Stimulated activated CD4-positive, alpha-beta T cell treated with anti-CD3 and anti-CD28 coated beads, Interleukin-12 subunit alpha, Interleukin-12 subunit beta, amount 100 ng/mL, for 48 hours (primary cell): ENCODE measurements at places on chromosomes 3 and 15.

GRCh38 chr3:136860541-136860940, 1.5 kb upstream of the NCK1 start:
- no peak for DNase-seq

DNA sequence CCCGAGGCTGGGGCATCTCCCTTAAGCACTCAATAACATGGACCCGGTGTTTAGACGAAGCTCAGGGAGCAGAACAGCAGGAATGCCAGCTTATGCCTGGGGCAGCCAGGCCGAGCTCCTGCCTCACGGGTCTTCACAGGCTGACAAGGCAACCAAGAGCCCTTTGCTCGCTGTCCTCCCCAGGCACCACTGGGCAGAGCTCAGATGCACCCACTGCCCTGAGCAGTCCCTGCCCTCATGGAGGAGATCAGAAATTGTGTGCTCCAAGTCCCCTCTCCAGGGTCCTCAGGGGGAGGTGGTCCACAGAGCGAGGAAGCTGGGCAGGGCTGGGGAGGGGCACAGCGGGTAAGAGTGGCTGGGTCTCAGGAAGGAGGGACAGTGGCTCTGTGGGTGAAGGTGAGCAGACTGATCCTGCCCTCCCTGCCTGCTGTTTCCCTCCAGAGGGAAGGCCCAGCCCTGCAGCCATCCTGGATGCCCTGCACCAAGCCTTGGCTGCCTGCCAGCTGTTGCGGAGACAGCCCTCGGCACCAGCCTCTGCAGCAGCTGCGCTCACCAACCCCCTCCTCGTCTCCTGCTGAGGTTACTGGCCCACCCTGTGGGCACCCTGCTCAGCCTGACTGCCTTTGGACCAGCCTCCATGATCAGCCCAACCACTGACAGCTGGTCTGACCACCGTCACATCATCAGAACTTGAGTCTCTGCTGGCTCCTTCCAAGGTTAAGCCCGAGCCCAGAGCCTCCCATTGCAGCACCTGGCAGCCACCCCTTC, 21.1 kb upstream of the GP9 start:
- no peak for DNase-seq

DNA sequence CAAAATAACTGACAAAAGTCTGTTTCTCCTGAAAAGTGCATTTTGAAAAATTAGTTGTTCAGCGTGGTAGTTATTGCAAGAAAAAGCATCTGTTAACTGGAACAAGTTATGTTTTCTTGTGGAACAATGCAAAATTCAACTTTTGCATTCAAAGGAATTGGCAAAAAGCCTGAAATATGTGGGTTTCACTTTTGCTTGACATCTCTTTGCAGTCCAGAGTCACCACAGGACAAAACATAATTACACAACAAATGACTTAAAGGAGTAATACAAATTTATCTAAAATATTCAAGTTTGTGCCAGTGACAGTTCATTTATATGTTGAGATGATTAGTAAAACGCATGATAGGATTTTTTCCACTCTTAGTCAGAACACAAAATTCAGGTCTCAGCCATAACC, 96.3 kb upstream of the P2RY1 start:
- no peak for DNase-seq

DNA sequence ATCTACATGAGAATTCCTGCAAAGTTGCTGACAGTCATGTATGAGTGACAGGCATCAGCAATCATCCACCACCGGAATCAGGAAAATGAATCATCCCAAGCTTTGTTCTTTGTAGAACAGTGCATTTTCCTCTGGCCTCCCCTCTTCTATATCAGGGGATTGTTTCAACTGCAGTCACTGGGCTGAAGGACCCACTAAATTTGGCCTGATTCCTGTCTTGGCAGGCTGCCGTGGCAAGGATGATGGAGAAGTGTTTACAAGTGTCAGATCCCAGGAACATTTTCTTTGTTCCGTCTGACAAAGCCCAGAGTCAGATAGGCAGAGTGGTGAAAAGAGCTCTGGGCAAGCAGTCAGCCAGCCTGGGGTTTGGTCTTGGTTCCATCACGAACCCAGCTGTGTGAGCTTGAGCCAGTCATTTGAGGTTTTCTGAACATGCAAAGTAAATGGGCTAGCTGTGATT, 175.1 kb upstream of the TSC22D2 start:
- DNase-seq: no peak

GRCh38 chr15:52440946-52441345, 87.7 kb downstream of the MYO5A start:
- DNase-seq: no peak

DNA sequence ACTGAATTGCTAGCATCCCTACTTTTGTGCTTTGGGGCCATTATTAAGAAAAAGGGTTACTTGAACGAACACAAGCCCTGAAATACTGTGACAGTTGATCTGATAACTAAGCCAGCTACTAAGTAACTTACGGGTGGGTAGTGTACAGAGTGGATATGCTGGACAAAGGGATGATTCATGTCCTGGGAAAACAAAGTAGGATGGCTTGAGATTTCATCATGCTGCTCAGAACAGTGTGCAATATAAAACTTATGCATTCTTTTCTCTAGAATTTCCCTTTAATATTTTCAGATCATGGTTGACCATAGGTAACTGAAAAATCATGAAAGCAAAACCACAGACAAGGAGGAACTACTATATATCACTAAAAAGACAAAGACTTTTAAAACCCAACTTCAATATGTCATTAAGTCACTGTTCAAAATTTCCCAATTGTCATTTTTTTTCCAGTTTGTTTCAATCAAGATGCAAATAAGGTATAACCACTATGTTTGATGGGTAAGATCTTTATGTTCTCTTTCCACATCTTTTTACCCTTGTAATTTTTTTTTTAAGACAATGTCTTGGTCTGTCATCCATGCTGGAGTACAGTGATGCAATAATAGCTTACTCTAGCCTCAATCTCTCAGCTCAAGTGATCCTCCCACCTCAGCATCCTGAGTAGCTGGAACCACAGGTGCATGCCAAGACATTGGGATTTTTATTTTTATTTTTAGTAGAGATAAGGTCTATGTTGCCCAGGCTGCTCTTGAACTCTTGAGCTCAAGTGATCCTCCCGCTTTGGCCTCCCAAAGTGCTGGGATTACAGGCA, 67.7 kb downstream of the IFT80 start:
- DNase-seq: no peak

GRCh38 chr15:96121086-96121920, 209.2 kb upstream of the NR2F2 start:
- DNase-seq: no peak

DNA sequence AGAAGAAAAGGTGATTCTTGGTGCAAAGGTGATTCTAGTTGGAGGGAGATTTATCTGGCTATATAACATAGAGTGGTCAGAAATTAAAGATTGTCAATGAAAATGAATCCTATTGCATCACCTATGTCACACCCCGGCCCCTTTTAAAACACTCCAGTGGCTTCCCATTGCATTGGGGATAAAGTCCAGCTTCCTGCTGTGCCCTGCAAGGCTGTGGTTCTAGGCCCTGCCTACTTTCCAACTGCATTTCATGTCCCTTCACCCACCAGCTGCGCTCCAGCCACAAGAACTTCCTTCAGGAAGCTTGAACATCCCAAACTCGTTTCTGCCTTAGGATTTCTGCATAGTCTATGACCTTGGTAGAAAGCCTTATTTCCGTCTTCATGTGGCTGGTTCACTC, 118.7 kb upstream of the UMPS start:
- no peak for DNase-seq

GRCh38 chr15:41713047-41713446, 52.8 kb downstream of the MGA start:
- no peak for DNase-seq

- DNase-seq: no peak
Measured at GRCh38 chr15:46577767-46578166, 942.9 kb downstream of the SQOR start.

DNA sequence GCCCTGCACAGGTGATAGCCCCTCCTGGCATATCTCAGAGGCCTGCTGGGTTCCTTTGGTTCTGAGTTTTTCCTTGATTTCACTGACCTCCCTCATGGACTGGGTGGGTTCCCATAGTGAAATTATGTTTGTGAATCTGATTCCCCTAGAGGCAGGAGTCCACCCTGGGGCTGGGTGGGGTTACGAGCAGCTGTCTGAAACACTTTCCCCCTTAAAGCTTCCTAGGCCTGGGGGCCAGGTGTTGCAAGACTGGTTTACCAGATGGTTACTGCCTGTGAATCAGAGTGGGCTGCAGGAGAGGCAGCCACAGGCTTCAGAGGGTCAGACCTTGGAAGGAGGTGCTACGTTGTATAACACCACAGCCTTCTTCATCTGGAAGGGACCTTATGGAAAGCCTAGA, 34.3 kb downstream of the IL20RB start:
- no peak for DNase-seq

GRCh38 chr15:69380100-69380725, 33.9 kb upstream of the KIF23 start:
- DNase-seq: no peak

DNA sequence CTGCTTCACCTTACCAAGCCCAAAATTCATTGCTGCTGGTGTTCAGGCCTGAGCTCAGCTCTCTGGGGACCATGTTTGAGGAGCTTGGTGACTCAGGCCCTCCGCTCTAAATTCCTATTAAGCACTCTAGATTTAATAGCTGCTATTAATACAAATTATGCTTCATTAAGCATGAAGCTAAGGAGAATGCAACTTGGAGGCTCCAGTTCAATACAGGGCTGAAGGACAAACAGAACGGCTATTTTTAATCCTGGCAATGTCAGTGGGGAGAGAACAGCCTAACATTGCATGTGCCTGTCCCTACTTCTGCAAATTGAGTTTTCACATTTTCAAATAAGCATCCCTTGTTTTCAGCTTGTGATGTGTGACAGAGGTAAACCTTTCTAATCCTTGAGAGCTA, 80.1 kb upstream of the TRIM42 start:
- no peak for DNase-seq

DNA sequence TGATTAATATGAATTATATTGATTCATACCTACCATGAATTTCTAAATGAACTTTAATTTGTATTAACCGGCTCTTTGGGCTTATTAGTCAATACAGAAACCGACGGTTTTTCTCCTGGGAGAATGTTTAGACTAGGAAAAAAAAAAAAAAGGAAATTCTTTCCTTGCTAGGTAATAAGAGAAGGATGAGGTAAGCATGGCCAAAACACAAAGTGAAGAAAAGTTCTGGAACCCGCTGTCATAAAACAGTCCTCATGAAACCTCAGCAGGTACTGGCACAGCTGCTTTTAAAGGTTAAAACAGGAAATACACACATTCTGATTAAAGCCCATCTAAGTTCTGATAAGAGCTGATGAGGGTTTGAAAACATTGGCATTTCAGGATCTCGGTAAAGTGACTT, 30.8 kb upstream of the PSTPIP1 start:
- no peak for DNase-seq

DNA sequence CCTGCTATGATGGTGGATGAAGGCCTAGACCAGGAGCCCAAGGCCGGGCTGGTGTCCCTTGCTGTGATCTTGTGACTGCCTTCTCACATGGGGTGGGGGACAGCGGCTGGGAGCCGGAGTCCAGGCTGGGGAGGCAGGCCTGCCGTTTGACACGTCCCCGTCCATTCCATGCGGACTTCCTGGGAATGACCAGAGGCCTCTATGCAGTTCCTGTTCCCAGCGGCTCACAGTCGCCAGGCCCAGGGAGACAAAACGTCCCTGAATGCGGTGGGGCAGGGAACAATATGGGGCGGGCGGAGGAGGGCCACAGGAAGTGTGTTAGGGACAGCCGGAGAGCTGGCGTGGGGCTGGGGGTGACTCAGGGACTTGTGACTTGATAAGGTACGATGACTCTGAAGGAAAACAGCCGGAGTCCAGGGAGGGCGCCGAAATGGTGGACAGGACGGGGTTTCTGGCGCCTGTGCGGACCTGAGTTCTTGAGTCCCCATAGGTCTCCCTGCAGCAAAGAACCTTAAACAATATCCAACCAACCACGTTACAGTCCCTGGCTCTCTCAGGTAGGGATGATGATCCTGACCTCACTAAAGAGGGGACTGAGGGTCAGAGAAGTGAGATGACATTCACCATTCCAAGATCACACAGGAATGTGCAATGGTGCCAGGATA, 40.5 kb upstream of the SMAD6 start:
- DNase-seq: no peak

- no peak for DNase-seq
Measured at GRCh38 chr3:154786724-154787123, 293.4 kb upstream of the MME start.
